ENCODE measurements at places on chromosomes 7 and 10.
A peak's percentile ranks its signal among the peaks of the same experiment; 100 is the strongest.

DNA sequence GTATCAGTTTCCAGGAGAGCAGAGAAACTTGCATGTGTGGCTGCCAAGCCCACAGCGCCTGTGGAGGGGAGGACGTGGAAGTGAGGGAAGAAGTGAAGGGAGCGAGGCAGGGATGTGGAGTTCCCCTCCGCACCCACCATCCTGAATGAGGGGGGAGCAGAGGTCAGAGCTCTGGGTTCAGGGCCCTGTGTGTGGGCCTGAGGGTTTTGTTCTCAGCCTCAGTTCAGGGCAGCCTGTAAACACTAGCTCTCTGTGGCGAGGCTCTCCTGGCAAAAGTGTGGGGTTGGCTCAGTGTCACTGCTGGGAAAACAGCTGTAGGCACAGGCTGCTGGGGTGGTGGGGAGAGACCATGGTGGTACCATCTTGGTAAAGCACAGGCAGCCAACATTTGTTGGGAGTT is 108.4 kb downstream of the C10orf105 start:
- DNase-seq: no peak

DNA sequence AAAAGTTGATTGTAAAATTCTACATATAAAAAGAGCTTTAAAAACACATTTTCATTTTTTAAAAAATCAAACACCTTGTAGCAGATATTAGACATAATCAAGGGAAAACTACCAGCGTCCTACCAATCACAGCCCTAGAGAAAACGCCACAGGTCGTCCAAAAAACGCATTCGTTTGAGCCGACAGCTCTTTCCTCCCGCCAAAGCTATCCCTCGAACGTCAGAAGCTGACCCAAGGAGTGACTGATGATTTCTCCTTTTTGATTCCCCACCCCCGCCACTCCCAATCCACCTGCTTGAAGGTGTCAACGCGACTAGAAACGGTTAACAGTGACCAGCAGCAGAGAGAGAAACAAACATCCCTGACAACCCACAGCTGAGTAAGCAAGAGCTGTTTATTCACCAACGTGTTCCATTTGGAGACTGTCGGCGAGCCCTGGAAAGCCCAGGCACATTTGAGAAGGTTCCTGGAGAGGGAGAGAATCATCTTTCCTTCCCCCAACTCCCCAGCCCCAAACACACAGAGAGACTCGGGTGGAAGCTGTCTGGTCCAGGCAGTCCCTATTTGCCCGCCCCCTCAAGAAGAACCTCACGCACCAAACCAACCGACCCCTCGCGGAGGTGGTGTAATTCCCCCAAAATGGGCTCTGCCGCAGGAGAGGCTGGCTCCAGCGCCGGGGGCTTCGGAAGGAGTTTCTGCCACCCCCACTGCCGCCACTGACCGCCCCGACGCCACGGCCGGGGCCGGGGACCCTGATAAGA is 622 bp downstream of the CPEB3 start:
- DNase-seq: peak; percentile 26

DNA sequence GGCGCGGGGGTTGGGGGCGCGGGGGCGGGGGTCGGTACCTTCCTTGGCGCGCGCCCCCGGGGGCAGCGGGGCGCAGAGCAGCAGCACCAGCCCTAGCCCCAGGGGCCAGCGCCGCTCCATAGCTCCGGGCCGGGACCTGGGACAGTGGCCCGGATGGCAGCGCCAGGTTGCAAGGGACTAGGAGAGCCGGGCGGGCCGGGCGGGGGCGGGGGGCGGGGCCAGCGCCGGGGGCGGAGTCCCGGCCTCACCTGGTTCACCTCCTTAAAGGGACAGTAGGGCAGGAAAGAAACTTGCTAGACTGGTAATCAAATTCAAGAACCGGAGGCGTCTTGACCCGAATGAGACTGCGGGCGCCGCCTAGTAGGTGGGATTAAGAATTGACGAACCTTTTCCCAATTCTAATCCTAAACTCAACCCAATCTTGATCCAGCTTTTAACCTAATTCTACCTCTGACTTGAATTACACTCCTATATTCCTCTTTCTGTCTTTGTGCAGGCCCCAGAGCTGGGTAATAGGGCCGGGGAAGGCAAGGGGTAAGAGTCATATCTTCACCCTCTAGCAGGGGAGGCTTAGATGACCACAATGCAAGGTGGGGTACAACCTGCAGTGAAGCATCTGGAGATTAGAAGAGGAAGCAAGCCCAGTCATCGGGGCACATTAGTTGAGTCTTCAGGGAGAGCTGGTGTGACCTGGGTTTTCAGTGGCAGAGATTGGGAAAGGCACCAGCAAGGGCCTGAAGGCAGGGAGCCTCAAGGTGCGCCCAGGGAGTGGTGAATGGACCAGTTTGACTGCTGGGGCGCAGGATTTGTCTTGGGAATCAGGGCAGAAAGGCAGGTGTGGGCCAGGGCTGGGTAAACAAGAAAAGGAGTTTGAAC is at the start of gene EPHA1:
TSS of gene EPHA1 (minus strand) at position 171 of the 876 bp plus-strand sequence. CDS start at position 120, 51 bp downstream.
- DNase-seq: peak; percentile 58

- DNase-seq: no peak
Measured at GRCh38 chr7:129315960-129316359, 91.1 kb downstream of the AHCYL2 start.

DNA sequence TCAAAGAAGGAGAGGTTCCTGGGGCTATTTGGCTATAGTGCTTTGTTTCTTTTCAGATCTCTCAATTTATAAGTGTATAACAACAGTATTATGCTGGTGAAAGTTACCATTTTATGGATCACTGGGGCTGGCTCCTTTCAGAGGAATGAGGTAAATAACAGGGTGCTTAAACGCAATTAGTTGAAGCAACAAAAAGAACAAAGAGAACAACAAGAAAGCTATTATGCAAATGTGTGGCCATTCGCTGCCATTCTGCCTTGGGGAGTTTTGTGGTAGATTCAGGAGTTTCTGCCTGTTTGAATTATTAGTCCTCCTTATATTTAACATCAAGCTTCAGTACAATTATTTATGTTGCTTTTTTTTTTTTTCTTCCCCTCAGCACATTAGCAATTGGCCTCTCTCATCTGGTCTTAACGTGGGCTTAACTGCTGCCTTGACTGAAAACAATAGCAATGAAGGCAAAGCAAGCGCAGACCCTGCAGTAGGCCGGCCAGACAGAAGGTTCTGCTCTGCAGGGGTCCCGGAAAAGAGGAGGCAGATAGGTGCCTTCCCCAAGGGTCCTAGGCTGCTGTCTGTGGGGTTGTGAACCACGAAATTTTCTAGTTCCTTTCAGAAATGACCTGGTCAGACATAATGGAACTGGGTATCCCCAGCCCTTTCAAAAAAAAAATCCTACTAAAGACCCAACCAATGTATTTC is 339.9 kb upstream of the PODXL start:
- DNase-seq: no peak

- no peak for DNase-seq
Measured at GRCh38 chr10:76428551-76429367, 997.3 kb downstream of the LRMDA start.

DNA sequence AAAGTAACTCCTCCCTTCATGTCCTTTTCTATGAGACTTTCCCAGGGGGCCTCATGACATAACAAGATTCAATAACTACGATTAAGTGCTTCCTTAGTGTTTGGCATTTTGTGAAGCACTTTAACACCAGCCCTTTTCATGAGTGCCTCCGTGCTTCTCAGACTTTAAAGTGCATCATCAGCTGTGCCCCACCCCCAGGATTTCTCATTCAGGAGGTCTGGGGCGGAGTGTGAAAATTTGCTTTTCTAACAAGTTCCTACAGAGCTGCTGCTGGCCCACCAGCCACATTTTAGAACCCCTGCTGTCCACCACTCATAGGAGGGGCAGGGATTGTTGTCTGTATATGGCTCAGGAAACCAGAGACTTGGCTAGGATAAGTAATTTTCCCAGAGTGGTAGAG is 445.3 kb downstream of the LRMDA start:
- DNase-seq: no peak

DNA sequence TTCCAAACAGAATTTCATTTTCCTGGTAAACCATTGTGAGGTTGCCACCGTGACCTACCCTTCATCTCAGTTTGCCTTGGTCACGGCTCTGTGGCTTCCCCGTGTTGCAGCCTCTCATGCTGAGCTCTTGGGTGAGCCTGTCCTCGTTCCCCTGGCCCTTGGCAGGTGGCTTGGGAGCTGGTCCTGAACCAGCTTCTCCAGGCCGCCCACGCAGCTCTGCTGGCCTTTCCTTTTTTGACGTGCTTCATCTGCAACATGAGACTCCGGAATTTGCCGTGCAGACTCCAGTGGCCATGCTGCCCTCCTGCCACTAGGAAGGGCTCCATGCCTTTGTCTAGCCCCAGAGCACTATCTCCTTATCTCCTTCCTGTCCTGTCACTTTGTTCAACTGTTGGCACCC is 93.0 kb upstream of the NPS start:
- no peak for DNase-seq

DNA sequence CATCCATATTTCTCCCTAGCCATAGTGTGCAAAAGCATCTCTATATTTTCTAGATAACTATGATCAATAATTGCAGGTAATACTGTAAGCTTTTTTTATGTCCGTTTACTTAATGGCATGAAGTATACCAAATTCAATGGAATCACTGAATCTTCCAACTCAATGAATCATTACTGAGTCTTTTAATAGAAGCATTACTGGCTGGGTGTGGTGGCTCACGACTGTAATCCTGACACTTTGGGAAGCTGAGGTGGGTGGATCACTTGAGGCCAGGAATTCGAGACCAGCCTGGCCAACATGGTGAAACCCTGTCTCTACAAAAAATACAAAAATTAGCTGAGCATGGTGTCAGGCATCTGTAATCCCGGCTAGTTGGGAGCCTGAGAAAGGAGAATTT is 372.5 kb downstream of the BMPER start:
- DNase-seq: no peak

DNA sequence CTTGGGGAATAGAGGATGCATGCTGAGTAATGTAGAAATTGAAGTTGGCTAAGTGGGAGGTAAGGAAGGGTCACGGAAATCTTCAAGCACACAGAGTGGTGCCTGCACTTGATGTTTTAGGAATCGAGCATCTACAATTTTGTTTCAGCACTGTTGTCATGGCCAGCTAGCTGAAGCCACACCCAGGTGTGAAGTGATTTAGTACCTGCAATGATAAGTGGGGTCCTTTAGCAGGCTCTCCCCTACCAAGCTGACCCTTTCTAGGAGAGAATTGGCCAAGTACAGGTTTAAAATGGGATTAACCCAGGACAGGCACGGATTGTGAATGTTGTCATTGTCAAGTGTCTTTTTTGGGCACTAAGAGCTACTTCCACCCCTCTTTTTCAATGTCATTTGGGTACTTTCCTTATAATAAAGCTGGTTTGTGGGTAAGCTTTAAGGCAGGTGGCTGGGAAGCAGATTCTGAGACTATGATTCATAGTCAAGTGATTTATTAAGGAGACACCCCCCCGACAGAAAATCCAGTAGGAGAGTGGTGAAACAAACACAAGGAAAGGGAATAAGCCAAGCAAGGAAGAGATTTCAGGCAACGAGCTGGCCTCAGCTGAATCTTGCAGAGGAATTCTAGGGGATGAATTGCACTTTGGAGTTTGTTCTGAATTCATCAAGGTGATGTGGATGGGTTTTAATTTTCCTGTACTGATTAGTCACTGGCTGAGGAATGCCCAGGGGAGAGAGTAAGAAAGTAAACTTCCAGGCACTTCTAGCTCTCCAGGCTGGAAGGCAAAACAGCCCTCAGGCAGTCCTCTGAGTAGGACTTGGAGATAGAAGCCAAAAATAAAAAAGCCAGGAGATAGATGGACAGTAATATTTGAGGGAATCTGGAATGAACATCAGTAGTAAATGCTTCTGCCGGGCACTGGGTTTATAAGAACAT is 1128.4 kb downstream of the SORCS3 start:
- no peak for DNase-seq

DNA sequence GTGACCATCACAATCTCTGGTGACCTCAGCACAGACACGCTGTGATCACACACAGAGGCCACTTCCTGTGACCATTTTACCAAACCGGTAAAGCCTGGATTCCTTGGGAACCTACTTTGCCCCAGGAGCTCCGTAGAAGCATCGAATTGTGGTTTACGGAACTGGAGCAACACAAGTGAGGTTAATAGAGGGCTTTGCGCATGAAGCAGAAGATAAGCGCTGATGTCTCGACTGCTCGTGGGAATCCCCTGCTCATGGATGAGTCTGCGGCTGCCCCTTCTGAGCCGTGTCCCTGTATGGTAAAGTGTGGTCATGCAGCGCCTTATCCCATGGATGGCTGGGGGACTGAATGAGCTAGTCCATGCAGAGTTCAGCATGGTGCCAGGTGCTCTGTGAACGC is 53.6 kb downstream of the VIPR2 start:
- no peak for DNase-seq

Measured in effector CD8-positive, alpha-beta T cell (primary cell).